Gastroesophageal sphincter (tissue), 4 donors: ENCODE measurements at places on chromosomes 12 and 14. TPM values are rescaled to one million over a fixed set of nuclear protein-coding genes. Genes with fewer than 3 reads are reported as not detected.

The EMP1 gene
- total RNA-seq: 208 TPM

The SRGAP1 gene
- total RNA-seq: 14.1 TPM

The GALNT8 gene
- total RNA-seq: 1.4 TPM

DNA sequence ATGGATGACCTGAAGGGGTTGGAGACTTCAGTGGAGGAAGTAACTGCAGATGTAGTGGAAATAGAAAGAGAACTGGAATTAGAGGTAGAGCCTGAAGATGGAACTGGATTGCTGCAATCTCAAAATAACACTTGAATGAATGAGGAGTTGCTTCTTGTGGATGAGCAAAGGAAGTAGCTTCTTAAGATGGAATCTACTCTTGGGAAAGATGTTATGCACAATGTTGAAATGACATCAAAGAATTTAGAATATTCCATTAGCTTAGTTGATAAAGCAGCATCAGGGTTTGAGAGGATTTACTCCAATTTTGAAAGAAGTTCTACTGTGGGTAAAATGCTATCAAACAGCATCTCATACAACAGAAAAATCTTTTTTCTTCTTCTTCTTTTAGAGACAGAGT is 186.4 kb upstream of the PRKD1 start:
- ATAC-seq: no peak

- ATAC-seq: no peak
Observed at GRCh38 chr12:88503281-88503703, 77.0 kb downstream of the KITLG start.

GRCh38 chr14:49008363-49008762 is 577.8 kb downstream of the RPS29 start:
- ATAC-seq: no peak

DNA sequence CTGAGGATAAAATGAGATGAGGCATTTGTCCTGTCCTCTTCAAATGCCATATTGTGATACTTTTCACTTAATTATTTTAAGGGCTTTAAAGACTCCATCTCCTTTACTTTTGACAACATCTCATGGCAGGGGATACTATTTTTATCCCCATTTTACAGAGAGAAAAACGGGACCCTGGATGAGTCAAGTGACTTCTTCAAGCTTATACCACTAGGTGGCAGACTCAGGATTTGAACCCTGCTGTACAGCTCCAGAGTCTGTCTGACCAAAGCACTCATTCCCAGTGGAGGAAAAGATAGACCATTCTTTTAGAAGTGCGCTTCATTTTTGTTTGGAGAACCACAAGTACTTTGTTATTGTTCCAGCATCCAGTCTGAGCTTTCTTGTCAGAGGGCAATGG is 1.7 kb upstream of the SMOC1 start:
- ATAC-seq: no peak

GRCh38 chr12:104890476-104891096 is 67.5 kb downstream of the SLC41A2 start:
- ATAC-seq: no peak

GRCh38 chr12:2117541-2117940 is 64.8 kb downstream of the CACNA1C start:
- no peak for ATAC-seq

DNA sequence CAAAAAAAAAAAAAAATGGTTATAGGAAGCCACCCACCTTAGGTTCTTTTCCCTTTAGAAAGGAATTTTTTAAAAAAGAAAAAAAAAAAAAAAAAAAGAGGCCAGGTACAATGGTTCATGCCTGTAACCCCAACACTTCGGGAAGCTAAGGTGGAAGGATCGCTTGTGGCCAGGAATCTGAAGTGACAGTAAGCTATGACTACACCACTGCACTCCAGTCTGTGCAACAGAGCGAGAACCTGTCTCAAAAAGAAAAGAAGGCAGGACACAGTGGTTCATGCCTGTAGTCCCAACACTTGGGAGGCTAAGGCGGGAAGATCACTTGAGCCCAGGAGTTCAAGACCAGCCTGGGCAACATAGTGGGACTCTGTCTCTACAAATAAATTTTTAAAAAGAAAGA is 36.0 kb downstream of the SPTLC2 start:
- ATAC-seq: no peak

DNA sequence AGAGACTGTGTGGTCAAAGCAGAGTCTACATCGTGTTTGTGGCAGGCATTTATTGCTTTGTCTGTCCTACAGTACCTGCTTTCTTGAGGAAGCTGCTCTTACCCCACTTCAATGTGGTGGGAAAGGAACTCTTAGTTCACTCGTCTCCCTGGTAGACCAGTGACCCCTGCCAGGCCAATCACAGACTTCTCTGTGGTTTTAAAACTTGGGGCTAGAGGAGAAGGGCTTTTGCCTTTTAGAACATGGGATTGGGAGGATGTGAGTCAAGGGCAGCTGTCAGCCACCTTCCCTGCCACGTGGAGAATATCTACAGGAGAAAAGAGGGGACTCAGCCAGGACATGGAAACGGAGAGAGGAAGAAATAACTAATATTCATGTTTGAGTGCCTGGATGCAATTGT is 36.8 kb upstream of the TMED10 start:
- ATAC-seq: no peak
